SW480 (cell line): ENCODE measurements at places on chromosomes 12 and 14.

DNA sequence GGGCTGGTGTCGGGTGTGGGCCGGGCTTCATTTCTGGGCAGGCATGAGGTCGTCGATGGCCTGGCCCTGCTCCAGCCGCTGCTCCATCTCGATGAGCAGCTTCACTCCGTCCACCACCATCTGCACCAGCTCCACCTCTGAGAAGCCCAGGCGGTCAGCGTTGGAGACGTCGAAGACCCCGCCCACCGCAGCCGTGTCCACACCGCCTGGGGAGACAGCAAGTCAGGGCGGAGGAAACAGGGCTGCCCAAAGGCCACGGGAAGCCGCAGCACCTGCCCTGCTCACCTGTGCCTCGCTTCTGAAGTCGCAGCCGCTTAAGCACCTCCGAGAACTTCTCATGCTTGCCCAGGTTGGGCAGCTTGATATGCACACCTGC, 2.8 kb downstream of the CKB start:
- no peak for DNase-seq

DNA sequence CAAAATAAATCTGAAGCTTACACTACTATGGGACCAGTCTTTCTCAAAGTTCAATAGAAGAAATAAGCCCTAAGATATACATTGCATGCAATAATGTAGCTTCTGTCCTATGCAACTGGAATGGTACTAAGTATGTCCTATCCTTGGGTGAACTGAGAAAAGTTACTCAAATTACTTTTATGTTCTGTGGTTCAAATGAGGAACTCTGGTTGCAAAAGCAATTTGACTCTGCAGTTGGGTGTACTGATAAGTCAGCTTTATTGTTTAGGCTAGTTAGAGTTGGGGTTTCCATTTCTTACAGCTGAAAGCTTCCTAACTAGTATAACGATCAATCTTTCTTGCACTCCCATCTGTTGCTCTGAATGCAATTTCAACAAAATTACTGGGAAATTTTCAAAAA, 29.2 kb downstream of the GPR135 start:
- DNase-seq = no peak

DNA sequence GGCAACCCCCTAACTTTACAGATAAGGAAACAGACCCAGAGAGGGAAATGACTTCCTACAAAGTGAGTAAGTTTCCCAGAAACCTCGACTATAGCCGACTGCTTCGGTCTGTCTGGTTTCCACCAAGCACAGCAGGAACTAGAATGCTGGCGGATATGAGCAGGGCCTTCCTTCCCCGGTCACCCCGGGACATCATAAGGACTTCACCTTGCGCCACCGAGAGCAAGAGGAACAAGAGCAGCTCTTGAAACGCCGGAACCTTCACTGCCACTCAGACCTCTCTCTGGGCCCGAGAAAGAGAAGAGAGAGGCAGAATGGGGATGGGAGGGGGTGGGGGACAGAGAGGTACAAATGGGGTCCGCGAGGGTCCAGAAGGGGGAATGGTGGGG, 29.4 kb upstream of the GPR68 start:
- DNase-seq = no peak

DNA sequence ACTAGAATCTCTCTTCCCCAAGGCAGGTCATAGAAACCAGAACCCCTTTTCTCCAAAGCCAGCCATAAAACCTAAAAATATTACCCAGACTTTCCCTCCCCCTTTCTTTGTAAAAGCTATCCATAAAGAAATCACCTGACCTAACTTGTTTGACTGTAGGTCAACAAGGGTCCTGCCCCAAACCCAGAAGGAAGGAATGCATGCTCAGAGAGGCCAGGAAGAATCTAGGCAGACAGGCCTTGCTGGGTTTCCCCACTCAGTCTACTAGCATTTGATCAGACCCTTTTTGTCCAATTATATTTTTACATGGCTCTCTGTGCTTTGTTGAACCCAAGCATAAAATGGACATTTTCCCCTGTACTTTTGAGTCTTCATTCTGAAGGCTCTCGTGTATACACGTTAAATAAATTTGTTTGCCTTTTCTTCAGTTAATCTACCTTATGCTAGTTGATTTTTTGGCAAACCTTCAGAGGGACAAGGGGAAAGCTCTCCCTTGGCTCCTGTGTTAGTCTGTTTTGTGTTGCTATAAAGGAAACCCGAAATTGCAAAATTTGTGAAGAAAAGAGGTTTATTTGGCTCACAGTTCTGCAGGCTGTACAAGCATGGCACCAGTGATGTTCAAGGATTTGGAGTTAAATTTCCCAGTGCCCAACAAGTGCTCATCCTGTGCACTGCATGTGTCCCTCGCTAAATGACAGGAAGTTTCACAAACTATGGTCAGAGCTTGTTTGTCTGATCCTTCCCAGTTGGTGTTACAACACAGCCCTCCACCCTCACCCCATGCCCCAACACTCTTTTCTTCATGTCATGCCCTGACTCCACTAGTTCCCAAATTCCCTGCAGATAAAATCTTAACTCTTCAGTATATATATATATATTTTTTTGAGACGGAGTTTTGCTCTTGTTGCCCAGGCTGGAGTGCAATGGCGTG, 14.2 kb upstream of the RASSF3 start:
- no peak for DNase-seq

GRCh38 chr14:51732494-51733112, 80.9 kb downstream of the FRMD6 start:
- DNase-seq = no peak

DNA sequence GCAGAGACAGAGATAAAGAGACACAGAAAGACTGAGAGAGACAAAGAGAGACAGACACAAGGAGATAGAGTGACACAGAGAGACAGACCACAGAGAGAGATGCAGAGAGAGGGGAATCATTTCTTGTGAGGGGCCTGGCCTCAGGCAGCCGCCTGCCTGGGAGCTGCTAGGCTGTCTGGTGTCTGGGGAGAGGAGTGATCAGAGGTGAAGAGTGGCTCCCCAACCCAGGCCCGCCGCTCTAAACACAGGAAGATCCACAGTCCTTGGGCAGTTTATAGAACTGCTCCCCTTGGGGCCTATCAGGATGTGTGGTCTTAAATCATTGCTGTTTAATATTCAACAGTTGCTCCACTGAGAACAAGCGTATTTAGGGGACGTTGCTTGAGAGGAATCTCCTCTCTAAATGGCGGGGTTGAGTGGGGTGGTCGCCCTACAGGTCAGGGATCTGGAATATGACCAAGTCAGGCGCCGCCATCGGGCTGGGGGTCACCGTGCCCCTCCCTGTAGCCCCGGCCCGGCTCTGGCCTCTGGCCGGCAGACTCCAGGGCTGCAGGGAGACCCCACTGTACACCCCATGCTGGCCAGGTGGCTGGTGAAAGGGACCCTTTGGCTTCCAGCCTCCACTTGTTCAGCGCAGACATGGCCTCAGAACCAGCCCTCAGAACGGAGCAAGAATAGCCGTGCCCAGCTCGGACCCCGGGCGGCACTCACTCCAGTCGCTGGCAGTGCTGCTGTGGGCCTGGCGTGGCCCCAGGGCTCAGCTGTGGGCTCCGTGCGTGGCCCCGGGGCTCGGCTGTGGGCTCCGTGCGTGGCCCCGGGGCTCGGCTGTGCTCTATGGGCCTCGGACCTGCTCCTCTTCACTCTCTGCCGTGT, 89.4 kb downstream of the GALNT9 start:
- no peak for DNase-seq

DNA sequence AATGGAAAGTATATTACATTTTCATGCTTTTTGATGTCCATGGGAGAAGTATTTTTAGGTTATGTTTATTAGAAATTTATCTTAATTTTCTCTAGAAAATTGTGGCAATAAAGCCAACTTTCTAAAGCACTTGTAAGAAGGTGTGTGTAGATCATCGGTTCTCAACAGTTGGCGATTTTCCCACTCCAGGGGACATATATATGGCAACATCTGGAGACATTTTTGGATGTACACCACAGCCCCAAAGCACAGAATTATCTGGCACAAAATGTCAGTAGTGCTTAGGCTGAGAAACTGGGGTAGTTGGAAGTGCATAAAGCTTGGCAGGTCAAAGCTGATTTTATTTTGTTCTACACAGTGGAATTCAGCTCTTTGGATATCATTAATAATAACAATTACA, 86.9 kb downstream of the FLRT2 start:
- DNase-seq = no peak

- DNase-seq = no peak
These were observed 28.5 kb downstream of the FMNL3 start for GRCh38 chr12:49678711-49679110.
